ENCODE measurements at places on chromosomes 11 and 22. TPM values are rescaled to one million over a fixed set of nuclear protein-coding genes. Genes with fewer than 3 reads are reported as not detected.
A peak's percentile ranks its signal among the peaks of the same experiment; 100 is the strongest.

DNA sequence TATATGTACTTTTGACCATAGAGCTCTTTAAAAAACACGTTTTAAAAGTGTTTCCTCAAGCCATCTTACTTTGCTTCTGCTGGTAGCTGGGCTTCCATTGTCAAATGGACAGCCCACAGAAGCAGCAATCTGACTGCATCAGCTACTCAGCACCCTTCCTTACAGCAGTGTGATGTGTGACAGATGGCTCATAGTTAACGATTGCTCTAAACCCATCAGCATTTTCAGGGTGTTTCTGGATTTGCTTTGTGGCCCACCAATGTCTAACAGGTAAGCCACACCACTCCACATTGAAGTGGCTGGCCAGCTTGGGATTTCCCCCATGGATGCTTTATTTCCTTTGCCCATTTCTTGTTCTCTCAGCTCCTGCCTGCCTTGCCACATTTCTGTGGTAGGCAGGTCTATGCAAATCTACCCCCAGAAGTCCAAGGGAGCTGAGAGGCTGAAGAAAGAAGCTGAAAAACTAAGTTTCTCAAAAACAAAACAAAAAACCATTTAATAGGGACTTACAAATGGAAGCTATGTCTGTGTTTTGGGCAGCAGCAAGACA lies 7.3 kb upstream of the FAR1 start:
- DNase-seq: no peak

GRCh38 chr22:43858156-43858895 lies 4.0 kb downstream of the SULT4A1 start:
- no peak for DNase-seq

DNA sequence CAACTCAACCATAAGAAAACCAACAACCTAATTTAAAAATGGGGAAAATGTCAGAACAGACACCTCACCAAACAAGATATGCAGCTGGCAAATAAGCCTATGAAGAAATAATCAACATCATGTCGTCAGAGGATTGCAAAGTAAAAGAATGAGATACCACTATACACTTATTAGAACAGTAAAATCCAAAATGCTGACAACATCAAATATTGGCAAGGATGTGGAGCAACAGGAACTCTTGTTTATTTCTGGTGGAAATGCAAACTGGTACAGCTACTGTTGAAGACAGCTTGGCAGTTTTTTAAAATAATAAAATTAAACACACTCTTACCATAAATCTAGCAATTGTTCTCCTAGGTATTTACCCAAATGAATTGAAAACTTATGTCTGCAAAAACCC lies 140.7 kb upstream of the B3GAT1 start:
- DNase-seq: no peak

The TNNT3 gene
- total RNA-seq: not detected

DNA sequence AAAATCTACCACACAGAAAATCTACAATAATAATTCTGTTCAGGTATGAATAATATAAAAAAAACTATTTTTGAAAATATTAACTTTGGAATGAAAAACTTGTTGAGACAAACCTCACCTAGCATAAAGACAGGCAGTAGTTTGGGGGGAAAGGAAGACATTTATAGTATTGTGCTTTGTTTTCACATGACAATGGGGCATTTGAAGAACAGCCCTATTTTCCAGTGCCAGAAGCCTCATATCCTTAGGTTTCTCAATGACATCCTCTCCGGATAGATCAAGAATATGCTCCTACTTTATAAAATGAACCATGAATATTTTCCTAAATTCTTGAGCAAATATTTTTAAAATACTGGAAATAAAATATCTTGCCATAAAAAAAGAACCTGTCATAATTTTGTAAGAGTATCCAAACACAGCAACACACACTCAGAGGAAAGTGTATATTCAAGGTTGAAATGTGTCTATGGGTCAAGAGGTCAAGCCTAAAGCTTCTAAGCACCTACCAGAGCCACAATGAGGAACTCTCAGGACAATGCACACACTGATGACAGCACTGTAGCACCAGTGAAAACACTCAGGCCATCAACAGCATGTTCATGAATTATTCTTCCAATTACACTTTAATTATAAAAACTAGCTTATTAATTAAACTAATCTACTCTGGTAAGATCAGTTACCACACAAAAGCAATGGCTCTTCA lies 68.7 kb downstream of the MRTFA start:
- no peak for DNase-seq

- peak; percentile 60 for DNase-seq
Measured at GRCh38 chr11:61554172-61554988, 26.5 kb downstream of the SYT7 start.

GRCh38 chr11:10444725-10445315 lies 10.2 kb upstream of the AMPD3 start:
- DNase-seq: no peak

The CATSPERZ gene
- 1.00 TPM for total RNA-seq

Data from H7 (cell line).